ENCODE measurements at places on chromosomes 7 and 10.

GRCh38 chr10:97124211-97124610 lies 61.5 kb downstream of the SLIT1 start:
- DNase-seq: no peak

- no peak for DNase-seq
These were observed 7.0 kb downstream of the ANKMY2 start for GRCh38 chr7:16638282-16639280.

- DNase-seq: no peak
These were observed 95.8 kb downstream of the NRP1 start for GRCh38 chr10:33238643-33239042.

GRCh38 chr7:47192978-47193377 lies 388.9 kb downstream of the TNS3 start:
- no peak for DNase-seq

Data from H7 (cell line).